ENCODE measurements at places on chromosomes 6 and 20. TPM values are rescaled to one million over a fixed set of nuclear protein-coding genes. Genes with fewer than 3 reads are reported as not detected.

Gene LSM2
- 19.6 TPM for total RNA-seq

Gene PSORS1C2
- total RNA-seq = not detected

Gene GRM4
- total RNA-seq = 0.05 TPM

Gene ZSCAN23
- total RNA-seq = not detected

Gene LY6G6C
- not detected for total RNA-seq

Gene RIMS4
- total RNA-seq = not detected

Gene FAM83B
- total RNA-seq = not detected

Gene PDYN
- not detected for total RNA-seq

Gene AHI1
- total RNA-seq = 16.0 TPM

Gene ZNF311
- total RNA-seq = not detected

Gene ENPP3
- total RNA-seq = 0.16 TPM

Gene AFDN
- total RNA-seq = 6.8 TPM

Gene LRRN4
- not detected for total RNA-seq

Gene RBBP8NL
- total RNA-seq = not detected

Gene FERMT1
- not detected for total RNA-seq

Gene MAFB
- 0.62 TPM for total RNA-seq

Gene CCN5
- not detected for total RNA-seq

Gene ZNF831
- 15.3 TPM for total RNA-seq

Gene FKBP5
- total RNA-seq = 25.7 TPM

Gene SASH1
- 0.05 TPM for total RNA-seq

Gene AGPAT4
- total RNA-seq = 2.8 TPM

Gene GPR63
- total RNA-seq = not detected

Gene ZSCAN9
- 2.1 TPM for total RNA-seq

Gene HCK
- total RNA-seq = 0.14 TPM

Gene GABRR1
- total RNA-seq = not detected

Gene AP5S1
- 5.2 TPM for total RNA-seq

Gene SUMO4
- total RNA-seq = 5.4 TPM

Gene HUS1B
- total RNA-seq = 2.8 TPM

Gene DTD1
- total RNA-seq = 12.5 TPM

Gene PI16
- total RNA-seq = 0.24 TPM

Gene C6orf52
- total RNA-seq = not detected

Gene NKX2-4
- not detected for total RNA-seq

Gene TMEM217
- 0.27 TPM for total RNA-seq

Gene RIPK1
- 18.6 TPM for total RNA-seq

Gene PLA2G7
- not detected for total RNA-seq
